Effector CD8-positive, alpha-beta T cell (primary cell): ENCODE measurements at places on chromosomes 3 and 15.

GRCh38 chr3:136914739-136915138, 43.0 kb upstream of the IL20RB start:
- DNase-seq: no peak

DNA sequence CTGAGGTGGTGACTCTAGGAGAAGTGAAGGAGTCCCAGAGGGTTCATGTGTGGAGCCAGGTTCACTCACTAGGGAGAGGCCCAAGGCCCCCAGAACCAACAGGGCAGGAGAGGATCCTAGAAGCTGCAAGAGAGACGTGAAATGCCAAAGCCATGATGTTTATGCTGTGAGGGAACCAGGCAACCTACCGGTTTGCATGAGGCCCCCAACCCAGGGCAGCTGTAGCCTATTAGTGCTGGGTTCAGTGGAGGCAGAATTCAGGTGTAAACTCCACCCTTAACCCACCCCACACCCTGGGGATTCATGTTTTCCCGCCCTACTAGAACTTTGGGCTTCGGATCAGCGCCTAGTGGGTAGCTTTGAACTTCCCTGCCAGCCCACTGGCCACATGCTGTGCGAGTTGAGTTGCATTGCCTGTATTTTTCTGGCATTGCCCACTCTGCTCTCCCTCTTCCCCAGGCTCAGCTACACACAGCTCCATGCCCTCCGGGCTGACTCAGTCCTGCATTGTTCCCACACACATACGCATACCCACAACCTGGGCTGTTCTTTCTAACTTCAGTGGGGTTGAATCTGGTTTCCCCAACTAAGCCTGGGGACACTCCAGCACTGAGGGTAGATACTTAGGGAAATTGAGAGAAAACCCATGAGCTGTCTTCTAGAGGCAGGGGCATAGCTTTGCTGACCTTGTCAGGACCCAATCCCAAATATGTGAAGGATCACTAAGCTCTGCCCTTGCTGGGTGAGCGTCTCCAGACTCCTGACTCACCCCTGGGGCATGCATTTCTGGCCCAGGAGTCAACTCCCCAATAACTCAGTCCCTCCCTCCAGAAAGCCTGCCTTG, 2.0 kb upstream of the ZBTB47 start:
- no peak for DNase-seq

- DNase-seq: no peak
Observed at GRCh38 chr3:27678234-27678633, 43.9 kb downstream of the EOMES start.

DNA sequence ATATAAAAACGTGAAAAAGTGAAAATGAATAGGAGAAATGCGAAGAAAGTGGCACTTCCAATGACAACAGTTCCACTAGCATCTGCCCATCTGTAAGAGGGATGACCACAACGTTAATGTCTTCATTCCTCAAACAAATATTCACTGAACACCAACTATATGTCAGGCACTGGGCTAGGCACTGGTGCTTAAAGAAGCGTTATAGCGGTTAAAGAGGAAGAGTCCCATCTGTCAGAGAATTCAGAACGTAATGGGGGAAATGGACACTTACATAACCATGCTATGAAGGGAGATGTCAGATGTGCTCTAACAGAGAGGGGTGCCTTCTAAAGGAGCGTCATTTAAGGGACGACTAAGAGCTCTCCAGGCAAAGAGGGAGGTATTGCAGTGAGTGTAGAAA, 8.2 kb downstream of the RUBCN start:
- DNase-seq: no peak

DNA sequence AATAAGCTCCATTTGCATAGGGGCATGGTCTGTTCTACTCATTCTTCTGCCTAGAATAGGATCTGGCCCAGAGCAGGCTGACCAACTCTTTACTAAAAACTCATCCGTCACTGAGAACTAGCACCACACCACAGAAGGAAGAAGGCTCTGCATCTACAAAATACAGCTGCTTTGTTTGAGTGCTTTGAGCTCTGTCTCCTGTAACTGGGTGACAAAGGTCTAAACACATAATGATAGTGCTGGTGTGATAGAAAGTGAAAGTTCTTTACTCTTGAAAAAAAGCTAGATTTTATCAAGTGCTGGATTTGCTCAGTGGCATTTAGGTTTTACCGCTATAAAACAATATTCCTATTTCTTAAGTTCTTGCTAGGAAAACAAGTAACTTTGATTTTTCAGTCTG, 140.7 kb downstream of the FHIT start:
- DNase-seq: no peak

- DNase-seq: no peak
Observed at GRCh38 chr3:95334461-95334860, 1271.6 kb downstream of the NSUN3 start.

DNA sequence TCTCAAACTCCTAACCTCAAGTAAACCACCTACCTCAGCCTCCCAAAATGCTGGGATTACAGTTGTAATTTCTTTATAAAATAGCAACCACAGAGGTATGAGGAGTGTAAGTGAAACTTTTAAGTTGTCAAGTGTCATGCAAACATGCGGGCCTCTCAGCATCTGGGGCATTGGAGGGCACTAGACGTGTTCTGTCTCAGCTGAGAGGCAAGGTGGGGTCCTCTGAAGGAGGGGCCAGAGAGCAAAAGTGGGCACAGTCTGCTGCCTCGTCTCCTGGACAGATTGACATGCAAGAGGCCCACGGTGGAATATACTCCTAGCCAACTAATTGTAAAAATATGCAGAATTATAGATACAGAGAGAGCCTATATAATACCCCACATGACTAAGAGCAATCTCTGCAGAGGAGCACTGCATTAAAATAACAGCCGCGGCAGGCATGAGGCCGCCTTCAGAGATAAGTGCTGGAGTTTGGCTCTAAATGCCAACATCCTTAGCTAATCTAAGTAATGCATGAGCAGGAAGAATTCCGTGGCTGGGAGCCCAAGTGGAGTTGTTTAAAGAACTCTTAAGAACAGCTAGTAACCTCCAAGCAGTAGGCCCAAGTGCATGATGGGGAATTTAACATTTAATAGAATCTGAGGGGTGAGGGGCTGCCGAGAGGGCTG, 87.8 kb upstream of the RNU6-1 start:
- no peak for DNase-seq

GRCh38 chr3:139307072-139307491, 36.7 kb upstream of the MRPS22 start:
- DNase-seq: no peak

DNA sequence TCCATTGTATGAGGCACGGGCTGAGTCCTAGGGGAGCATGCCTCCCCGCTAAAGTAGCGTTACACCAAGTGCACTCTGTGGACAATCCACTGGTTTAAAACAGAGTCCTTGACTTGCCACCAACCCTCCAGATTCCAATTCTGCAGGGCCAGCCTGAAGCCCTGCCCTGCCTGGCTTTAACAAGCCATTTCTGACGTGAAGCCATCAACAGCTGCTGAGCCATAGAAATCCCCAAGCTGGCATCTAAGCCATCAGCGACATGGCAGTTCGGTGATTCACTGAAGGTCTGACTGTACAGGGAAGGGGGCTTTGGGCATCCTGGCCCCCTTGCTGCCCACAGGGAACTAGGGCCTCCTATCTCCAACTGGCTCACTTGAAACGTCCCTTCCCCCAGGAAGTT, 265.7 kb downstream of the UACA start:
- DNase-seq: no peak

DNA sequence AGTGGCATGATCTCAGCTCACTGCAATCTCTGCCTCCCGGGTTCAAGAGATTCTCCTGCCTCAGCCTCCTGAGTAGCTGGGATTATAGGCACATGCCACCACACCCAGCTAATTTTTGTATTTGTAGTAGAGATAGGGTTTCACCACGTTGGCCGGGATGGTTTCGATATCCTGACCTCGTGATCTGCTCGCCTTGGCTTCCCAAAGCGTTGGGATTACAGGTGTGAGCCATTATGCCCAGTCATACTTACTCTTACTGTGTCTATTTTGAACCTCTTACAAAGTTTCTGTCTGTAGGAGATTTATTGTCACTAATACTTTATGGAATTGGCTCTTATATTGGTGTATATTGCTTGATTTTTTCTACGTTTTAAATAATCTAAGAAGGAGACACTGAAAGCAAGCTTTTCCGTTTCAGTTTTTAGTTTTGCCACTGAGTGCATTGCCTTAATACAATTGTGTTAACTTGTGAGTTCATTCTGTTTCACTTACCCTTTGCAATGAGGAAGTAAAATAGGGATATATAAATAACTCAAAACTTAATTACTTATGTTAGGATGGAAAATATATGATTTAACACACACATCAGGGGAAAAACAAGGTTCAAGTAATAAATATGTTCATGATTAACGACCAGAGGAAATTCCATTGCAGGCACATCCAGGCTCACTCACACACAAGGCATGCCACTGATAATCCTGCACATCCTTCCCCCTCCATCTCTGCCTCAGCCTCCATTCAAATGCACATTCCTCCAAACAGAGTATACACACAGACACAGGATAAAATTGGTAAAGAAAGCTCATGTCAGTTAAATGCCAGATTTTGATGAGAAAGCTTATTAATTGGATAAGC, 279.3 kb upstream of the RASGRP1 start:
- DNase-seq: no peak

DNA sequence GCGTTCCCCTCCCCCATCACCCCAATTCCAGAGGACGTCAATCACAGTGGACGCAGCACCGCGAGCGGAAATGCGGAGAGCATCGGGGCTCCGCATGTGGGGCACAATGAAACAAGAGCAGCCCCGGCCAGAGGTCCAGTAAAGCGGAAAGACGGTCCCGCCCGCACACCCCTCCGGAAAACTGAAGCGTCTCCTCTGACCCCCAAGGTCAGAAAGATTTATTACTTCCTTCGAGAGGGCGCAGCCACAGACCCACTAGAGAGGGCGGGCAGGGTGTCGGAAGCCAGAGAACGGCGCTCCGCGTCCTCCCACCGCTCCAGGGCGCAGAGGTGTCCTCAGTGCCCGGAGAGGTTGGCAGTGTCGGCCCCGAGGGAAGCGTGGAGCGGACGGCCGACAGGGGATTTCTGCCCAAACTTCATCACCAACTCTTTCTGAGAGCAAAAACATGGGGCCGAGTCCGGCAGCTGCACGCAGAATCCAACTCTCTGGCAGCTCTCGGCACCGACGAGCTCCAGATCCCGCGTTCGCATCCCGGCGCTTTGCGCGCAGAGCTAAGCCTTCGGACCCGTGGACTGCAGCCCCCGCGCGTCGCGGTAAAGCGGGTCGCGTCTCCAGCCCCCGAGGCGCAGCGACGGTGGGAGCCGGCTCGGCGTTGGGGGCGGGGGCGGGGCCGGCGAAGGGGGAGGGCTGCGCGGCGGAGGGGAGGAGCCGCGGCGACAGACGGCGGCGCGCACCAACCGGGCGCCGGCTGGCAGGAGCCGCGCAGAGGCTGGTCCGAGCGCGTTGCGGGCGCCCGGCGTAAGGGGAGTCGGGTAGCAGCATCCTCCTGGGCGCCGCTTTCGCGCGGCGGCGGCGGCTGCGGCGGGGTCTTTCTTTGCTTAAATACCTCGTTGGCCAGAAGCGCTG, at the start of gene CHST2:
Gene CHST2, plus strand, starts transcription at position 763 of the 906 bp plus-strand sequence. CDS start 1,046 bp downstream, outside the sequence.
- DNase-seq: peak; percentile 56

- peak; percentile 68 for DNase-seq
Observed at GRCh38 chr3:122679085-122679881, 1.4 kb upstream of the PARP14 start.

DNA sequence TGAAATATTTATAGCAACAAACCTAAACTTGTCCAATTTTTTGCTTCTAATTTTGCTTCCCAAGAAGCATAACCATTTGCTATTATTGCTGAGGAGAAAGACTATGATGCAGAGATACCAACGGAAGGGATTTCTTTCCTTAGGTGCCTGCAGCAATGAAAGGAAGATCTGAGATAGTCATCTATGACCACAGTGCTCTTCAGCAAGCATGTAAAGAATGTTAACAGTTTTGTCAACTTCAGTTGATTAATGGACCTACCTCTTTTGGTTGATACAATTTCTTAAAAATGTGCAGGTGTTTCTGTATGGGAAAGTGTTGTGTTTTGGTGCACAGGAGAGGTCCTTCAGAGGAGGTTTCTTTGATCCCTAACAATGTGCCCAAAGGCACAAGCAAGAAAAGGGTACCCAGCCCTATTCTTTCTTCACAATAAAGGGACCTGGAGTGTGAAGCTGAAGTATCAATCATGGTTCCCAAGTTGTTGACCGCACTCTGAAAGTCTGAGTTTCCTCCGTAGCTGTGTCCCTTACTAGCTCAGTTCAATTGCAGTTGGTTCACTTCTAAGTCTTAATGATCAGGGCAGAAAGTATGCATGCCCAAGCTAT, 307.7 kb upstream of the KCNH8 start:
- DNase-seq: no peak

- peak; percentile 42 for DNase-seq
Observed at GRCh38 chr15:66293419-66294156, at the start of gene DIS3L. Gene DIS3L, plus strand, starts transcription at chr15:66293568. Its CDS starts 29 bp downstream, at chr15:66293597.

DNA sequence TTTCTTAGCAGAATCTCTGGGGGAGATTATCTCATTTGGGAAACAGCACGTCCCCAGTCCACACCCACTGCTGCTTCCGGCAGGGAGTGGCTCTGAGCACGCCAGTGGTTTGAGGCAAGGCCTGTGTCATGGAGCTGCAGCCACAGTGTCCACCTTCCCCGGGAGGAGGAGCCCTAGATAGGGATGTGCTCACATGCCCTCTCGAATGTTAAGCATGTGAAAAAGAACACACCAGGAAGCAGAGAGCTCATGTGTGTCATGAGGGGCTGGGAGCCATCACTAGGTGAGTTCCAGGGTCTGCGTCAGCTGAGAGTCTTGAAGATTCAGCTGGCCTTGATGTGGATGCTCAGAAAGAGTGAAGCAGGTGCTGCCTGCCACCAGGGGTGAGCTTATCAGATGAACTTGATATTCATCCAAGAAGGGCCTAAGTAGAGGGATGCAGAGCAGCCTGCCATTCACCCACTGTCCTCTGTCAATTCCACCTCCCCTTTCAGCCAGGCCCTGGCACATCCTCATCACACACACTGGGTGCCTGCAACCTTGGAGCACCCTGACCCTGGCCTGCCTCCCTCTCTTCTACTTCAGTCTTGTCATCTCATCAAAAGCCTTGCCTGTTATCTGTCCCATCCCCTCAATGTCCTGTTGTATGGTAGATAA, 16.3 kb downstream of the ITGA11 start:
- no peak for DNase-seq

DNA sequence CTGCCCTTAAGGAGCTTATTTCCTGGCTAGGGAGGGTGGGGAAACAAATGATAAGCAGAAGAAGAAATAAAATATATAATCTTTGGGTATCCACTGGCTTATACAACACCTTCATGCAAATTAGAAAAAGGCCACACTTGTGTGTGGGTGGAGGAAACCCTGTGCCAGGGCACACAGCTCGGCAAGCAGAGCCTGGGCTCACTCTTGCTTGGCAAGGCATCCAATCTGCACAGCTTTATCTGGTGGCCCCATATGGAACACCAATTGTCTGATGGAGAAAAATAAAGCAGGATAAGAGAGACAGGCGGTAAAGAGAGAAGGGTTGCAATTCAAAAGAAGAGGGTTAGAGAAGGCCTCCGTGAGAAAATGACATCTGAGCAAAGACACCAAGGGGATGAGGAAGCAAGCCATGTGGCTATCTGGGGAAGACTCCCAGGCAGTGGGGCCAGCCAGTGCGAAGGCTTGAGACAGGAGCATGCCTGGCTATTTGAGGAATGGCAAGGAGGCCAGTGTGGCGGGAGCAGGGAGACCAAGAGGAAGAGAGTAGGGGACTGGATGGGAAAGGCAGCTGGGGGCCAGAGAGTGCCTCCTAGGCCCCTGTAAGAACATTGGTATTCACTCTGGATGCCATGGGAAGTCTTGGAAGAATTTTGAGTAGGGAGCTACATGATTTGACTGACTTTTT, 22.5 kb upstream of the VPS8 start:
- DNase-seq: no peak
